ENCODE measurements at places on chromosomes 7 and 10.

DNA sequence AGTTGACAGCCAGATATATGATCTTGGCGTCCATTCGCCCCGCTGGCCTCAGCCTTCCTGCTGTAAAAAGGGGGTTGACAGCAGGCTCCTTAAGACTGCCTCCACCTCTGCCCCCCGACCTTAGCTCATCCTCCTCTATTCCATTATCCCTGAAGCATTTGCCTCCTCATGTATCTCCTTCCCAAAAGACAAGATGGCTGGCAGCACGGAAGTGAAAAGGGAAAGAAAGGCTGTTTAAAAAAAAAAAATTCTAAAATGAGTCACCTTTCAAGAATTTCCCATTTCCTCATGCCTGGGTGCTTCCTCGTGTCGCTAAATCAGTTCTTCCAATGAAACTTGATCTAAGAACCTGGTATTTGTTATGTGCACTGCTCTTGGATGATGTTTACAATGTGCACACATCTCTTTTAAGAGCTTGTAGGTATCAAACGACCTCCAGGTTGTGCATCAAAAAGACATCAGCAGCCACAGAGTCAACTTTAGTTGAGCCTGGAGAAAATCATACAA, 1.7 kb downstream of the SCRN1 start:
- no peak for DNase-seq

DNA sequence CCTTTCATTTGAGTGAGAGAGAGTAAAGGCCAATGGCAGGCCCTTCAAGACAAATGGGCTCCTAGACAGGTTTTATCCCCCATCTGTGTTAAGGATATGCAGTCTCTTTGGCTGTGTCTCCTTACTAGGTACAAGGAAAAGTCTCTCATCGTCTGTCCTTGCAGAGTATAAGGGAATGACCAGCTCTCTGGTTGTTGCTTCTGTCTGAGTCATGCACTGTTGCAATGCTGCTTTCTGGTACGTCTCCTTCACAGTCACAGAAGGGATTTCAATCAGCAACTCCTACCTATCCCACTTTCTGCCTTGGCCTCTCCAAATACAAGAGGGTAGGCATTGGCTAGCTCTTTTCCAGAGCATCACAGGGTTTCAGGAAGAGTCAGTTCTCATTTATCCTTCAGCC, 48.1 kb downstream of the CTTNBP2 start:
- no peak for DNase-seq

GRCh38 chr7:78041423-78041822, 242.8 kb downstream of the PHTF2 start:
- no peak for DNase-seq

GRCh38 chr10:103763374-103764202, 91.8 kb downstream of the SH3PXD2A start:
- peak; percentile 77 for DNase-seq

- peak; percentile 80 for DNase-seq
Measured at GRCh38 chr10:101018600-101019439, 12.1 kb downstream of the PDZD7 start.

GRCh38 chr7:52670608-52671225, 364.7 kb upstream of the POM121L12 start:
- DNase-seq = peak; percentile 12

- no peak for DNase-seq
Measured at GRCh38 chr10:22581461-22581860, 132.9 kb downstream of the PIP4K2A start.

GRCh38 chr7:91240376-91240941, 23.8 kb upstream of the FZD1 start:
- DNase-seq = no peak

GRCh38 chr10:132697578-132698200, 88.3 kb downstream of the NKX6-2 start:
- DNase-seq = no peak

GRCh38 chr10:51063659-51064535, 10.4 kb upstream of the PRKG1 start:
- peak; percentile 51 for DNase-seq

DNA sequence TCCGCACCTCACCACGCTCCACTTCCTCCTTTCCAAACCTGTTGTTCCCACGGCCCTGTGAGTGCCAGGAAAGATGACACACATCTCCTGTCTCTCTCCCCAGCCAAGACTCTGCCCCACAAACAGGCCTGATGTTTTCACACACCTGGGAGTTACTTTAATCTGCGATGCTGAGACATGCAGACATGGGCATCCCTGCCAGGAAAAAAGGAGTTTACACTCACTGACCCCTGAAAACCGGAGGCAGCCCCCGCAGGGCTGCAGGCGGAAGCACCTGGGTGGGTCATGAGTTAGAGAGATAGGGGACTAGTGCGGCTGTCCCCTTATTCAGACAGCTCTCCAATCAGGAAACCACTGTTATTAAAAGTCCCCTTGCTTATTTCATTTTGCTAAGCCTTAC, 106.4 kb upstream of the CARD11 start:
- no peak for DNase-seq

GRCh38 chr7:74206589-74207120, 3.2 kb upstream of the LAT2 start:
- peak; percentile 75 for DNase-seq

- DNase-seq = no peak
Measured at GRCh38 chr10:79898597-79899325, 50.1 kb downstream of the SFTPD start.

DNA sequence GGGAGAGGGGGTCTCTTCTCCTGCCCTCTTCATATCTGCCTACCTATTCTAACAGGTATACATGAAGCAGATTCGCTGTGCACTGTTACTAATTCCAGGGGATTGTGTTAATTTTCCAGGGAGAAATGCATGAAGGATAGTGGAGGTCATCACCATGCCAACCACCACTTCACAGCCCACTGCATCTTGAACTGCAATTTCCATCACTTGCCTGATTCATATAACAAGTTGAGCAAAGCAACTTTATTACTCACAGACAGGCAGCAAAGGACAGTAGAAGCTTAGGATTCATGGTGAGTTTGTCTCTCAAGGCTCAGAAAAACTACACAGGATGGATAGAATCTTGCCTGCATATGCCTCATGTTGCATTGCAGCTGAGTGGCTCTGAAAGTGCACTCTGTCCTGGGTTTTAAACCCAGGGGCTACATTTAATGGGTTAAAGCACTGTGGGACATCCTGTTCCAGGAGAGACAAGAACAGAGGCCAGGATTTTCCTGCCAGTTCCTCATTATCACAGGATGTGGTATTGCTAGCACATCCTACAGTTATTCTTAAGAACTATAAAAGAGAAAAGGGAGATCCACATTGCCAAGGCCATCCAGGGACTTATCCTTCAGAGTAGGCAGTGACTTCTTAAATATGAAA, 136.9 kb upstream of the PRSS1 start:
- no peak for DNase-seq

DNA sequence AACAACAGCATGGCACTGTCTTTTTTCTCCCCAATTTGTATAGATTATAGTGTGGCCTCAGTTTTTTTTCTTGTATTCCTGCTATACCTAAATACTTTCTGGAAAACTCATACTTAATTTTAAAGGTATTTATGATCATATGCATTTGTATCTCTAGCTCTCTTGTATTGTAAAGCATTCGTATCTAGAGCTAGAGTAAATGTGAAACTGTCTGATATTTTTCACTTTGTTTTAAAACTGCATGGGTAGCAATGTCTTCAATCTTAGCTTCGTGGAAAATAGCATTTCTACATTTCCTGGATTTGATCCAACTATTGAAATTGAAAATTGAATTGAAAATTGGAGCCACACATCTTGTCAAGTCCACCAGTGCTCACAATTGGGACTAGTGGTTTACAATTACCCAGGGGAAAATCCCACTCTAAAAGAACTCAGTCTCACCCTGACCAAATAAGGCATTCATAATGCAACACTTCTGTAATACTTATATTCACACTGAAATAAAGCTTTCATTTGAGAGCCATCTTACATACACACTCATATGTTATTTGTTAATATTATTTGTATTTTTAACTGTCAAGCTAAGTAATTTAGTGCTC, 51.3 kb upstream of the KLF6 start:
- DNase-seq = no peak

- no peak for DNase-seq
Measured at GRCh38 chr10:112271982-112272381, 11.2 kb upstream of the TECTB start.

GRCh38 chr7:158651968-158652565, 52.5 kb downstream of the NCAPG2 start:
- no peak for DNase-seq

DNA sequence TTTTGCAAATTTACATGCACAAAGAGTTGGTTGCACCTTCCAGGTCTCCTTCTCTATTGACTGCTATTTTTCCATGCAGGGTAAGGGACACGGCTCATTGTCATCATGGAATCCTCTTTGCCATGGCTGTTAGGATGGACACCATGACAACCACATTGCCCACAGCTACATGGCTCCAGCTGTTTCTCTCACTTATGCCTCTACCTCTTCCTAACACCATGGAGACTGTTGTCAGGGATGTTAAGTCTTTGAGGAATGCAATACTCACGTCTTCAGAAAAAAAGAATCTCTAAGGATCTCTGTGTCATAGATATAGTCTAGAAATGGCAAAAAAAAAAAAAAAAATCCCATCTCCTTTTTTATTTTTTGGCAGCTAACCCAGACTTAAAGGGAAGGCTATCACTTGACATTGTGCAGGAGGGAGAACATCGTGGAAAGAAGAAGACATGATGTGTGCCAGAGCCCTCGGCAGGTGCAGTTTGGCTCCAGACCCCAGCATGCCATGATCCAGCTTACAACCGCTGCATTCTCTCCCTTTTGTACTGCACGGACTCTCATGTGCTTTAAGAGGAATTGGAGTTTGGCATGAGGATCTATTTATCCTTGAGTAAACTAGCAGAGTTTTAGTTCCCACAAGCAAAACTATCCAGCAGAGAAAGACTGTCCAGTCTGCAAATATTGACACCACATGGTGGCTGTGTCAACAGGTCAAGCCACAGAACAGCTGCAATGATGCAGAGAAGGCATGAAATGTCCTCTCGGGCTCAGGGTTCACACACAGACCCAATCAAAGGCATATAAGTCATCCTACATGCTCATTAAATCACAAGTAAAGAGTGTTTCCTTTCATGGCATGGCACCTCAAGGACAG, 70.8 kb downstream of the FRMD4A start:
- DNase-seq = no peak

DNA sequence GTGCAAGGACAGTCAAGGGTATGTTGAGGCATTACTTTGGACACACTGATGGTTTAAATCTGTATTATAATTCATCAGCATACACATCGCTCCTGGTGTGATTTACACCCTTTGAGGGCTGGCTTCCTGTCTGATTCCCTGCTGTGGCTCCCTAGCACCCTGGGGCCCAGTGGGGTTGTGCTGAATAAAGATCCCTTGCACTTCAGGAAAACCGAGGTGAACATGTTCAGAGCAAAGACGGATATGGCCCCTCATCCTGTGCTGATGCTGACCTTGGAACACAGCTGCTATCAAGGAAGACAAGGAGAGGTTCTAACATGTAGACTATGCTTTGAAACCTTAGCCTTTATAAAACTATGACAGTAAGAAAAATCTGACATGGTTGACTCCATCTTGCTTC, 84.6 kb upstream of the UNC5B start:
- DNase-seq = no peak

DNA sequence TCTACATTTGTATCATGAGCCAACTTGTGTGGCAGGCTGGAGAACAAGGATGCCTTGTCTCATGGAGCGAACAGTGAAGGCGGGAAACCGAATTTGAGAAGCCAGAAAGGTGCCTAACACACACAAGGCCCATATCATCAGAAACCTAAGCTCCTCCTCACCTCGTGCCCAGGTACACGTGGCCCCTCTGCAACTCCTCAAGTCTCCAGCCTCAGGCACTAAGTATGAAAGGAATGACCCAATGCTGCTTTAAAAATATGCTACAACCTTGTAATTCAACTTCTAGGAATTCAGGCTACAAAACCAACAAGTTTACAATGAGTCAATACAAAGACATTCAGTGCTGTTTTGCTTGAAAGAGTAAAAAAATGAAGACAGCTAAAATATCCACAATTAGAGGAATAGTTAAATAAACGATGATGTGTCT, 95.7 kb downstream of the CDK6 start:
- DNase-seq = peak; percentile 57

- no peak for DNase-seq
Measured at GRCh38 chr7:81604075-81604807, 165.6 kb downstream of the HGF start.
